ENCODE measurements at places on chromosomes 2 and 18.
A peak's percentile ranks its signal among the peaks of the same experiment; 100 is the strongest.

GRCh38 chr2:6723865-6724604, 141.7 kb downstream of the CMPK2 start:
- DNase-seq: no peak

DNA sequence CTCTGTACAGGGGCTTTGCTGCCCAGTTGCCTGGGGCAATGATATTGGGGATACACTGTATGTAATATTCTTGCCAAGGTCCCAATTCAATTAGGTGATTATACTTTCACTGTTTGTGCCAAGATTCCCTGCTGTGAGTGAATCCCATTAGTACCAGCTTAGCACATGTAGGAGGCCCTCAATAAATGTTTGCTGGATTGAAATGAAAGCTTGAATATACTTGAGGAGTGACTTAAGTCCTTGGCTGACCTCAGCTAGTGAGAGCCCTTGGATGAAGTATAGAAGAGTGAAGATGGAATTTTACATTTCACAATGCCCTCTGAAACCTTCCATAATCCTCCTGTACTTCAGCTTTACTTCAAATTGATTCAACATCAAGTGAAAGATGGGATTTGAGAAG, 102.9 kb downstream of the GATA6 start:
- no peak for DNase-seq

DNA sequence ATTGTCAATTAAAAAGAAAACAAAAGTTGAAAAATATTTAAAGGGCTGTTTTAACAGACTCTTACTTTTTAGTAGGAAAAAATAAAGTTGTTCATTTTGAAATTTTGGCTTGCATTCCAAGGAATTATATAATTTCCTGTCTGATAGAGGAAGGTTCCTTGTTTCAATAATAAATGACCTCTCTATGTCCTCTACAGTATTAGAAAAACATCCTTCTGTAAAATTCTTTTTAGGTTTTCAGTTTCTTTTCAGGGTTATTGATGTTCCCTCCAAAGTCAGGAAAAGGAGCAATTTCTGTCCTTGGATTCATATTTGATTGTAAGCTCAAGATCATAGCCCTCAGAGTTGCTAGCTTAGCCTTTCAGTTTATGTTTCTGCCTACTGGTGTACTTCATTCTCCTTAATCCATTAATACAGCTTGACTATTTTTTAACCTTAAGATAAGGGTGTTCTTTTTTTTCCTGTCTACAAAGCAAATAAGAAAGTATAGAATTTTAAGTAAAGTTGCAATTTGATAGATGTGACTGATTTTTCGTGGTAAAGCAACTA, 125.2 kb upstream of the COL3A1 start:
- no peak for DNase-seq

DNA sequence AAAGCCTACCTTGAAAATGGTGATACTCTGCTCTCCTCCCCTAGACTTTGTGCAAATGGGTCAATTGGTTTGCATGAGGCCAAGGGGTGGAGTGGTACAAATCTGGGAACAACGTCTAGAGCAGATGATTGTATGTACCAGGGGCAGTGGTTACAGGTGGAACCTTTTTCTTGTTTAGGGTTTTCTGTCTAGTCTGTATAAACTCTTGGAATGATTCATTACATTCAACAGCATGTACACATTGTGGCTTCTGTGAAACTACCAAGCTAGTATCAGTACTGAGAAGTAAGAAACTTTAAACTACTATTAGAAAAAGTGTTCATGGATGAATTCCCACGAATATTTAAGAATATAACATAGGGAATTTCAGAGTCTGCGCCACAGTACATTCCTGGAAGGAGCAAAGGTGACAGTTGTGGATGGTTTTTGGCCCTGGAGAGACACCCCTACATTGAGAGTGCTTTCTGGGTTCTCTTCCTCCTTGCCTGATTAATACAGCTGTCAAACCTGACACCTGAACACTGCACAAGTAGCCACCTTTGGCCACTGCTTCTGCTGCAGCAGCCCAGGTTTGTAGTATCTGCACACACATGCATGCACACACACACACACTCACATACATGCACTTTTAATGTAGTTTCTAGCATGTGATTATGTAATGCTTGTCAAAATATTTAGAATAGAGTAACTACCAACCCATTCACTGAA, 30.0 kb downstream of the CFAP221 start:
- DNase-seq: no peak

DNA sequence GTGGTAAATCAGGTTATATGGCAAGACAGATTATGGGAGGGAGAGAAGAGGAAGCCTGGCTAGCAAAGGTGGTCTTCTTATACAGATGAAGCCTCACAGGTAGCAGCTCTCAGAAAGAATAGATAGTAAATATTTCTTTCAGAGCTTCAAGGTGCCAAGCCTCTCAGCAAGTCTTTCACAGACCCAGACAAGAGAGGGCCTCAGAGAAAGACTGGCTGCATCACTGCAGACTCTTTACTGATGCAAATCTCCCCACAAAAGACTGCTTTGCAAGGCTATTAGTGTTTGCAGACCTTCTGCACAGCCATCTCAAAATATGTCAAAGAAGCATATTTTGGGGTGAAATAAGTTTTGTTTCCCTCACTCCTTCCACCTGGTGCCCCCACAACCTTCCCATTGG, 372.4 kb upstream of the RND3 start:
- no peak for DNase-seq

DNA sequence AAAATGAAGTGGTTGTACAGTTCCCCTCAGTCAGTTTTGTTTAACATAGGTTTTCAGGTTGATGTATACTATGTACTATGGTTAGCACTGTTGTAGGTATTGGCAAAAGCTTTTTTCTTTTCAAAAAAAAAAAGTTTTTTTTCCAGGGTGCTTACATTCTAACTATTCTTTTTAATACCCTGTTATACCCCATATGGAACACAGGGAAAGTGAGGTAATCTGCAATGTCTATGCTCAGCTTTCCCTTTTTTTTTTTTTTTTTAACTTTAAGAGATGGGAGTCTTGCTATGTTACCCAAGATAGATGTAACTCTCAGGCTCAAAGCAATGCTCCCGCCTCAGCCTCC, 590 bp upstream of the CCDC138 start:
- DNase-seq: no peak

GRCh38 chr2:25521665-25522387, 151.6 kb downstream of the DTNB start:
- no peak for DNase-seq

- no peak for DNase-seq
Measured at GRCh38 chr2:8882094-8882493, 44.7 kb upstream of the KIDINS220 start.

GRCh38 chr2:166957686-166958085, 69.4 kb downstream of the XIRP2 start:
- no peak for DNase-seq

DNA sequence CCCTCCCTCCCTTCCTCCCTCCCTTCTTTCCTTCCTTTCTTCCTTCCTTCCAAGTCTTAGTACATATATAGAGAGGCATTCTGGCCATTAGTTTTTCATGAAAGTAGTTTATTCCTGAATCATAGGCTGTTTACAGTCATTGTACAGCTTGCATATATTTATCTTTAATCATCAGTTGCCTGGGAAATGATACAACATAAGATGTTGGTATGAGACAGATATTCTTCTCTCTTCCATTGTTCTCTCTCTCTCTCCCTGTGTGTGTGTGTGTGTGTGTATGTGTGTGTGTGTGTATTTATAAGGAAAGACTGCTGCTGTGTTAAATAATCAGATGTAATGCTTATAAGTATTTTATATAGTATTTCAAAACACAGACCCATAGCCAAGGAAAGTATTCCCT, 289.8 kb upstream of the UBE2E3 start:
- DNase-seq: no peak

DNA sequence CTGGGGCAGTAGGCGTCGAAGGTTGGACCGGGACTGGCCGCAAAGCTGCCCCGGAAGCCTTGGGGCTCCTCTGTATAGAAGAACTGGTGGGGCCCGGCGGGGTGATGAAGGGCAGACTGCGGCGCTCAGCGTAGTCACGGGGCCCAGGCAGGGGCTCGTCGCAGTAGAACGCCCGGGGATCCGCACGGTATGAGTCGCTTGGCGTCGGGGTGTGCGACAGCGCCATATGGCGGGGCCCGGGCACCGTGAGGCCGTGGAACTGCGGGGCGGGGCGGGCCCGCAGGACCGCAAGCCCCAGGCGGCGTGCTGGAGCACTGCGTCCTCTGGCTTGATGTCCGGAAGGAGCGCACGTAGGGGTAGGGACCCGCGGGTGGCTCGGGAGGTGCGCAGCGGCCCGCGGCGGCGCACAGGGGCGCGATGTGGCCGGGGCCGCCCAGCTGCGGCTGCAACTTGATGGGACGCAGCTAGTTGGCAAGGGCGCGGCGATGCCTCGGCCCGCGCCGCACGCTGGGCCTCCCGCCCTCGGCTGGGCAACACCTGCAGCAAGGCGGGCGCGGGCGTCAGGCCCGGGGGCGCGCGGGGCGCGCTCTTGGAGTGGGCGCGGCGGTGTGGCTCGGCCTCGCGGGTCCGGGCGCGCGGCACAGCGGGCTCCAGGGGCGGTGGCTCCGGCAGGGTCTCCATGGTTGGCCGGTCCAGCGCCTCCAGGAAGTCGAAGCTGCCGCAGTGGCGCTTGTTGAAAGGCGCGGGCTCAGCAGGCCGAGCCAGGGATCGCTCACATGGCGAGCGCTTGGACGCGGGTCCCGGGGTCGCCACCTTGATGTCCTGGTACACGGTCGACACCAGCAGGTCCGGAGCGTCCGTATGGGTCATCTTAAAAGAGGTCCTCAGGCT, 251.4 kb downstream of the ANKRD30B start:
- DNase-seq: peak; percentile 23

- no peak for DNase-seq
Measured at GRCh38 chr18:51527826-51528225, 330.3 kb upstream of the MEX3C start.

DNA sequence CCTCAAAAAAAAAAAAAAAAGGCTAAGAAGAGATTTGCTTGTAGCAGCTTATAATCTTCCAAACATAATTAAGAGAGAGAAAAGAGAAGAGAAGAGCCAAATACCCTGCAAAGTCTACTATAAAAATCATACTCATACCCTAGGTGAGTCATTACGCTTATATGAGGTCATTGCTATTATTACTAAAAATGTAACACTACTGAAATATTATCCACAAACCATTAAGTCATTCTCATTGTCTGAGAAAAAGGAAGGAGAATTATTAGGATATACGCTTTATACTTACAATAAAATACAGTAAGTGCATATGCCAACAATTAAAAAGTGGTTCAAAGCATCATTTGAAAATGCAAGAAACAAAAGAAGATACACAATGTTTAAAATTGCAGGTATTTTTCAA, 66.5 kb downstream of the COLEC12 start:
- DNase-seq: no peak

GRCh38 chr18:28432339-28432738, 255.4 kb upstream of the CDH2 start:
- no peak for DNase-seq
